ENCODE measurements at places on chromosomes 6 and 20.

DNA sequence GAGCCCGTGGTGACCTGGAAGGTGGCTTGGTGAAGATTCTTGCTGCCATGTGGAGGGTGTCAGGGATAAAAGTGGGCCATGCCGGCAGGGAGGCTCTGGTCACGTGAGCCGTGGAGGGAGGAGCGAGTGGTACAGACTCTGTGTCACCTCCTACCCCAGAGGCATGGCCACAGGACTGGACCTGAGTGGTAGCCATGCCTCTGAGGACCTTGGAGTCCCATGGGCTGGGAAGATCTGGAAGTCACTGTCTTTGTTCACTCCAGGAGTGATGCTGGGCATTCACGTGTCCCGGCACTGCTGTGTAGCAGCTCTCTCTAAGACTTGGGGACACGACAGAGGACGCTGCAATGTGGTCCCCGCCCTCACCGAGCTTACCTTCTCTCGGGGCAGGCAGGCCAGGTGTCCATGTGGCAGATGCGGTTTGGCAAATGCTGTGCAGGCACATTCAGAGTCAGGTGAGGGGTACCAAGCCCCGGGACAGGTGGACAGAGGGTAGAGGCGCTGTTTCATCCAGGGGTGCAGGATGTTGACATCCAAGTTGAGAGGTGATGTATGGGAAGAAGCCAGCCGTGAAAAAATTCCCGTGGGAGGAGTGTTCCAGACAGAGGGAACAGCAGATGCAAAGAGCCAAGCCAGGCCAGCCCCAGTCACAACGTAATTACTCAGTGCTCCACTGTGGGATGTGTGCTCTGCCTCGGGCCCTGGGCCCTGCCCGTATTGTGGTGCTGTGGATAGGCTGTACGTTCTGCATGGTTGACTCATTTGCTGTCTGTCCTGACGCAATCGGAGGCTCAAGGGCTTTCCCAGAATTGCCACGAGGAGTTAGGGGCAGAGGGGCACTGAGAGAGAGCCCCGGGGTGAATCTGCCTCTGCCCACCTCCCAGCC, 307.8 kb downstream of the TAF4 start:
- DNase-seq, result no peak

GRCh38 chr6:77074037-77074713, 389.1 kb downstream of the HTR1B start:
- DNase-seq, result no peak

DNA sequence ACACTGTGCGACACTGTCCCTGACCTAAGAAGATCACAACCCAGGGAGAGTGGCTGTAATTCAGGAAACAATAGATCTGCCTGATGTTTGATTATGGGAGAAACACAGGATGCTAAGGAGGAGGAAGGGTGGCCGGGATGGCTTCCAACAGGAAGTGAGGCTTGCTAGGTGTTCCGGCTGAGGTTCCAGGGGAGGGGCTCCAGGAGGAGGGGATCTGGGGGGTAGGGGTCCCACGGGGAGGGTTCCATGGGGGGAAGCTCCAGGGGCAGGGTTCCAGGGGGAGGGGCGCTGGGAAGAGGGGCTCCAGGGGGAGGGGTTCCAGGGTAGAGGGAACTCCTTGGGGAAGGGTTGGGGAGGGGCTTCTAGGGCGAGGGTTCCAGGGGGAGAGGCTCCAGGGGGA, 48.6 kb downstream of the DAAM2 start:
- DNase-seq, result no peak

DNA sequence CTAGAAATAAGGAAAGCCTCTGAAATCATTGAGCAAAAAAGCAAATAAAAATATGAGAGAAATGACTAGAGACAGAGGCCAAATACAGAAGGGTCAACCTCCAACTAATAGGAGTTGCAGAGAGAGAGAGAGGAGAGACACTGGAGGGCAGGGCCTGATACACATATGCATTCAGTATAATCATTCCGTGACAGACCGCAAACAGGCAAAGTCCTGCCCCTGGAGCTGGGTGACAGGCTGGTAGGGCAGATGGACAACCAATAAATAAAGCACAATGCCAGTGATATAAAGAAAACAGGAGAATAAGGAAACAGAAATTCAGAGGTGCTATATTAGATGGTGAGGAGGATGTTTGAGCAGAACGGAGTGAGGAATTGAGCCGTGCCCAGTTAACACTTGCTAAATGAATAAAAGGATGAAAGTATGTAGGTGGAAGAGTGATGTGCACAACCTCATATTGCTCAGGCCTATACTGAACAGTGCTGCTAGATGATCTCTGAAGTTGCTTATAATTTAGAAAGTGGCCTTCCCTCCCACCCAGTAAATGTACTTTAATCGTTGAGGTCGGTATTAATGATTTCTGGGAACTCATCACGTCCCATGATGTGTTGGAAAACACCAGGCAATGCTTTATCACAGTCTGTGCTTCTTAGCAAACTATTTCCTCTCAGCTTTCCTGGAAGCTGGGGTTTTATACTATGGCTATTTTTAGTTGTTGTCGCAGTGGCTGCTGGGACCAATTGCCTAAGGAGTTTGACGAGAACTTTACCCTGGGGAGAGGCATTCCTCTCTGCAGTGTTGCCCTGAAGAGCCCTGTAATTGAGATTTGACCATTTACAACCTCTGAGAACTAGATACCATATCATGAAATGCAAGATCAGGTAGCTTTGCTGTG, 37.6 kb upstream of the CLIC5 start:
- DNase-seq, result no peak

GRCh38 chr6:3211681-3212080, 15.8 kb downstream of the TUBB2B start:
- DNase-seq, result peak; percentile 91

GRCh38 chr6:124022641-124023040, 219.0 kb downstream of the NKAIN2 start:
- DNase-seq, result no peak

GRCh38 chr6:88248709-88249321, 82.7 kb upstream of the CNR1 start:
- no peak for DNase-seq

- DNase-seq, result no peak
Measured at GRCh38 chr6:24107294-24107693, 18.7 kb upstream of the NRSN1 start.

DNA sequence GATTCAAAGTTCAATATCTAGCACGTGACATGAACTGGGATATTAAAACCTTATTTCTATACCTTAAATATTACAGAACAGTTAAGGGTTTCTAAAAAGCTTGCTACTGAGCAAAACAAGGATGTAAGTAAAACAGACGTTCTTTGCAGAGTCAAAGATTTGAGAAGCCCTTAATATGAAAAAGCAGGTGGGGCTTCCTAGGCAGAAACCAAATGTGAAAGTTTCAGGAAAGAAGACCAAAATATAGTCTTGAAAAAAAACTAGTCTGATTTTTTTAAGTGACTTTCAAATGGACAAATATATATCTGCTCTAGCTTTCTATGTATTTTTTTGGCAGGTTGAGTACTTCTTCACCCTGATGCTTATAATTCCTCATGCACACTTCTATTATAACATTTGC, 63.2 kb downstream of the TNFRSF21 start:
- no peak for DNase-seq

GRCh38 chr6:62971976-62972658, 239.2 kb upstream of the FKBP1C start:
- no peak for DNase-seq

DNA sequence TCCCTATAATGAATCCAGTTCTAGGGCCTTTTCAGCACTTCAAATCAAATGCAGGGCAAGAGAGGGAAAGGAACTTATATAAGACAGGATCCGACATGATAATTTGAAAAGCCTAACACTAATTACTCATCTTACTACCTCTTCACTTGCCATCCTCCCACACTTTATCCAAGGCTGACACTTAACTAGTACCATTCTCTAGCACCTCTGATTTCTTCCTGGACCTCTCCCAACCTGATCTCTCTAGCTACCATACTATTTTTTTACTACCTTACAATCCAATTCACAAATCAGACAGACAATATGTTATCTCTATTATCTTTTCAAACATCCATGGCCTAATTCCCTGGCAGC, 50.4 kb downstream of the BTBD9 start:
- no peak for DNase-seq

GRCh38 chr6:19175023-19175422, 662.1 kb upstream of the ID4 start:
- DNase-seq, result no peak
